ENCODE measurements at places on chromosomes 4 and X.
A peak's percentile ranks its signal among the peaks of the same experiment; 100 is the strongest.

- H3K36me3 ChIP-seq = peaks cover 6% of the 10 kb centered on the region
- no peak overlapping the region for H3K27ac ChIP-seq
- peaks cover 5% of the 10 kb centered on the region for H3K4me1 ChIP-seq
- DNase-seq = no peak
- no peak overlapping the region for H3K4me3 ChIP-seq
These were observed 2.9 kb downstream of the HDAC8 start for GRCh38 chrX:72569786-72570185.

GRCh38 chr4:141486375-141486997 is 149.9 kb upstream of the IL15 start:
- H3K27ac ChIP-seq = no peak overlapping the region
- H3K4me1 ChIP-seq = no peaks in the 10 kb centered on the region
- no peak overlapping the region for H3K4me3 ChIP-seq
- peaks cover 2% of the 10 kb centered on the region for H3K36me3 ChIP-seq

DNA sequence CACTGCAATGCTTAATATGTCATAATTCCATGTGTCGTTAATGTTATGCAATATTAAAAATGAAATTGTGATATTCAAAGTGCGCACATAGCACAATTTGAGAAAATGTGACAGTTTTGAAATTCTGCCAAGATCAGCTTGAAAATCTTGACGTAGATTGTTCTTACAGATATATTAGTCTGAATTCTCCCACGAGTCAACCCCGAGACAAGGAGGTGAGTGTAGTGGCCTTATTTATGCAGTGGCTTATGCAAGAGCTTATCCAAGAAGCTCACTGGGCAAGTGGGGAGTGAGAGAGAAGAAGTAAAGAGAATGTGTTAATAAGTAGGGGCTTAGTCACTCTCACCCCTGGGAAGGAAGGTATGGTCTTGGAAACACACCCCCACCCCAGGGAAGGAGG is 286.1 kb upstream of the STS start:
- H3K4me3 ChIP-seq = no peak overlapping the region
- no peak overlapping the region for H3K27ac ChIP-seq
- no peaks in the 10 kb centered on the region for H3K27me3 ChIP-seq
- H3K36me3 ChIP-seq = no peaks in the 10 kb centered on the region
- DNase-seq = no peak

- no peak for DNase-seq
- H3K4me3 ChIP-seq = no peak overlapping the region
- no peaks in the 10 kb centered on the region for H3K4me1 ChIP-seq
- no peak overlapping the region for H3K27ac ChIP-seq
- H3K36me3 ChIP-seq = no peaks in the 10 kb centered on the region
- H3K27me3 ChIP-seq = no peaks in the 10 kb centered on the region
These were observed 116.1 kb downstream of the PCDH7 start for GRCh38 chr4:30836231-30836630.

GRCh38 chrX:103562801-103563200 is 22.5 kb upstream of the TCEAL4 start:
- no peaks in the 10 kb centered on the region for H3K36me3 ChIP-seq
- no peak for DNase-seq
- H3K4me1 ChIP-seq = no peaks in the 10 kb centered on the region

GRCh38 chr4:156496797-156497196 is 474.8 kb downstream of the PDGFC start:
- H3K4me1 ChIP-seq = no peaks in the 10 kb centered on the region
- H3K4me3 ChIP-seq = no peak overlapping the region
- H3K27me3 ChIP-seq = no peaks in the 10 kb centered on the region
- no peak for DNase-seq

- H3K27ac ChIP-seq = peak overlapping the region; percentile 22
- no peaks in the 10 kb centered on the region for H3K27me3 ChIP-seq
- H3K36me3 ChIP-seq = peaks cover 2% of the 10 kb centered on the region
- DNase-seq = no peak
- H3K4me3 ChIP-seq = no peak overlapping the region
These were observed 15.0 kb upstream of the TLR1 start for GRCh38 chr4:38819569-38819968.

DNA sequence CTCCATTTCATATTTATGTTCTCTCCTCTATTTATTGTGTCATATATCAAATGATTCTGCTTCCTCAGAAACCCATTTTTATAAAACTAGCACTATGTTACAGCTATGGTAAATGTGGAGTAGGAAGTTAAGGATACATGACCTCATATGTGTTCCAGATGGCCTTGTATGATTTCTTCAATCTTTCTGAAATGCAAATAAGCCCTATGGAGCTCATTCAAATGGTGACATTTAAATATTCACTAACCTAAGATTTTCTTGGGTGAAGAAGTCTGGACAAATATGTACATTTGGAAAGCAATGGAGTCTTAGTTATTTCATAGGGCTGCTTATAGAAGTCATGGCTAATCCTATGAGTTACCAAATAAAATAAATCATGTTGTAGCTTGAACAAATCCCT is 782.5 kb downstream of the STPG2 start:
- no peak for DNase-seq
- no peaks in the 10 kb centered on the region for H3K27me3 ChIP-seq
- no peaks in the 10 kb centered on the region for H3K36me3 ChIP-seq
- no peaks in the 10 kb centered on the region for H3K4me1 ChIP-seq

DNA sequence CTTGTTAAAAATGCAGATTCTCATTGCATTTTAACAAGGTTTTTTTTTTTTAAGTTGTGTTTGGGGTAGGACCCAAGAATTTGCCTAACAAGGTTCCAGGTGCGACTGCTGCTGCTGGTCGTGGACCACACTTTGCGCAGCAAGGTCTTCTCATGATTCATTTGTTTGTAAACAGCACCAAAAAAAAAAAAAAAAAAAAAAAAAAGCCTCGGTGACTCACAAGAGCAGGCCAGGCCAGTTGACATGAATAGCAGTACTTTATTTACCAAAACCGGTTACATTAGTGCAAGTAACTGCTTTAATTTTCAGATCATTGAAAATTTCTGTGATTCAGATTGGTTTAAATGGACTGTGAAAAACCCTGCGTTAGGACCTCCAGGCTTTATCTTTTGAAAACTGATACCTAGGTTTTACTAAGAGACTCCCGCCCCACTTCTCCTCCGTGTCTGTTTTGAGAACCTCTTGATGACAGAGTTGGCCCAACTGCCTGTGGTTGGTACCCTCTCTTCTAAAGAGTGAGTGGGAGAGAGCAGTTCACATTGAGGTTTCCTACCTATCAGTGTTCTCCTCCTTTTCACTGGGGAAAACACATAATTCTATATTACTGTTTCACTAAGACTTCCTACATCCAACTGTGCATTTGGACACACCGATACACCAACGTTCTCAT is 86.2 kb downstream of the PHEX start:
- H3K36me3 ChIP-seq = peaks cover 2% of the 10 kb centered on the region
- H3K4me3 ChIP-seq = no peak overlapping the region
- no peak overlapping the region for H3K27ac ChIP-seq
- H3K4me1 ChIP-seq = no peaks in the 10 kb centered on the region
- no peak for DNase-seq

GRCh38 chr4:54683616-54684346 is 26.0 kb downstream of the KIT start:
- DNase-seq = no peak
- peaks cover 5% of the 10 kb centered on the region for H3K36me3 ChIP-seq
- peaks cover 7% of the 10 kb centered on the region for H3K27me3 ChIP-seq
- H3K27ac ChIP-seq = peak overlapping the region; percentile 65
- H3K4me1 ChIP-seq = peaks cover 26% of the 10 kb centered on the region
- peak overlapping the region; percentile 91 for H3K4me3 ChIP-seq

- no peaks in the 10 kb centered on the region for H3K4me1 ChIP-seq
- no peaks in the 10 kb centered on the region for H3K36me3 ChIP-seq
- DNase-seq = no peak
- H3K27me3 ChIP-seq = peaks cover 31% of the 10 kb centered on the region
- no peak overlapping the region for H3K27ac ChIP-seq
- H3K4me3 ChIP-seq = no peak overlapping the region
These were observed 22.3 kb upstream of the HERC3 start for GRCh38 chr4:88570001-88570400.
